ENCODE measurements at places on chromosomes 5 and 9.

DNA sequence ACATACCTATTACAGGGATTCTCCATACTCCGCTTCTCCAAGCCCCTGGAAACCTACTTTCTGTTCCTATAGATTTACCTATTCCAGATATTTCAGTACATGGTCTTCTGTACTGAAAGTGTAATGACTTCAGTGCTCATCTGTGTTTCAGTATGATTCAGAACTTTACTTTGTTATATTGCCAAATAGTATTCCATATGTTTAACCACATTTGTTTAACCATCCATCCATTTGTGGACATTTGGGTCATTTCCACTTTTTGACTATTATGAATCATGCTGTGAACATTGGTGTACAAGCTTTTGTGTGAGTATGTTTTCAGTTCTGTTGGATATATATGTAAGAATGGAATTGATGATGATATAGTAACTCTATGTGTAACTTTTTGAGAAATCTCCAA lies 188.9 kb downstream of the PDZD2 start:
- no peak for DNase-seq

DNA sequence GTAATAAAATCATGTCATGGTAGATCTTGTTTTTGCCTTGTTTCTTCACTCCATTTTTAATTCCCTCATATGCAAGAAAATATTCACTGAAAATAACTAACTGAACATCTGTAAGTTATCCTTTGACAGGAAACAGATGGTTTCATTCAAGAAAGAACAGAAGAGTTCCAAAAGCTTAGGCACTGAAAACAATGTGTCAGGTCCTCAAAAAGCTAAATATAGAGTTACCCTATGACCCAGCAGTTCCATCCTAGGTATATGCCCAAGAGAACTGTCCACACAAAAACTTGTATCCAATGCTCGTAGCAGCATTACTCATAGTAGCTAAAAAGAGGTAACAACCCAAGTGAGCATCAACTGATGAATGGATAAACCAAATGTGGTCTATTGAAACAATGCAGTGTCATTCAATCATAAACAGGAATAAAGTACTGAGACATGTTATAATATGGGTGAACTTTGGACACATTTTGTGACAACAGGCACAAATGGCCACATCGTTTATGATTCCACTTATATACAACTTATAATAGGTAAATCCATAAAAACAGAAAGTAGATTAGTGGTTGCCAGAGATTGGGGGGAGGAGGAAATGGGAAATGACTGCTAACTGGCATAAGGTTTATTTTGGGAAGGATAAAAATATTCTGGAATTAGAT lies 231.0 kb downstream of the FRMD3 start:
- no peak for DNase-seq

GRCh38 chr9:6566409-6567139 lies 79.0 kb downstream of the GLDC start:
- peak; percentile 81 for DNase-seq

GRCh38 chr5:95068289-95068910 lies 216.5 kb downstream of the MCTP1 start:
- peak; percentile 36 for DNase-seq

DNA sequence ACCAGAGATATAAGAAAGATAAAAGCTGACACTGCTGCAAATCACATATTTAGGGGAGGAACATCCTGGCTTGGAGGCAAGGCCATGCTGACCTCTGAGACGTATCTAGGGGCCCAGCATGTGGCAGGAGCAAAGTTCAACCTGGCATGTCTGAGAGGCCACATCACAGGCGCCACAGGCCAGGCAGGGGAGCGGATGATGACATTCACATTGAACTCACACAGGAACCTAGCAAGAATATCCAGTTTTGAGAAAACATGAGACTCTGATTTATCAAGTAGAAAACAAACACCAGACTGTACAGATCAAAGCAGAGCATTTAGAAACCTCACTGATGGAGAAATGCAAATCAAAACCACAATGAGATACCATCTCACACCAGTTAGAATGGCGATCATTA lies 64.2 kb upstream of the STK32A start:
- DNase-seq, result no peak

- no peak for DNase-seq
Measured at GRCh38 chr5:96562614-96563013, 99.6 kb upstream of the CAST start.

DNA sequence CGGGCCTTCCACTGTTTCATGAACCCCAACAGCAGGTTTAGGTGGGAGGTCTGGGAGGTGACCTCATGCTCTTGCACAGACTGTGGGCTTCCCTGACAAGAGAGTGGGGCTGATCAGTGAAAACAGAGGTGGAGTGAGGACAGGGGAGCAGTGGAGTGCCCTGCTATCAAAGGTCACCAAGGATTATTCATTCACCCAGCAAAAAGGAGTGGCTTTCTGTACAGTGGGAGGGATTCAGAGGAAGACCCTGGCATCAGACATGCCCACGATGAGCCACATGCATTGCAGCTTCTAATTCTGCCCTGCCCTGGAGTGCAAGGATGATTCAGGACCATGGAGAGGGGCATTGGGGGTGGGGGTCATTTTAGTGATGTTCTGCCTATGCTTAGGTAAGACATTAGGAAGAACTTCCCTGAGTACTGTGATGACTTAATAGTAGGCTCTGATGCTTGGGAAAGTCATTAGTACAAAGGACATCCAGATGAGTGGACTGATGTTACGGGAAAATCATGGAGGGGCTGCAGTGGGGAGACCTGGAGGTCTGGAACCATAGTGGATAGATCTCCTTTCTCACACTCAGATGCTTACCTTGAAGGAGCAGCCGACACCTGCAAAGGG lies 12.8 kb downstream of the TRAF1 start:
- DNase-seq, result peak; percentile 41

DNA sequence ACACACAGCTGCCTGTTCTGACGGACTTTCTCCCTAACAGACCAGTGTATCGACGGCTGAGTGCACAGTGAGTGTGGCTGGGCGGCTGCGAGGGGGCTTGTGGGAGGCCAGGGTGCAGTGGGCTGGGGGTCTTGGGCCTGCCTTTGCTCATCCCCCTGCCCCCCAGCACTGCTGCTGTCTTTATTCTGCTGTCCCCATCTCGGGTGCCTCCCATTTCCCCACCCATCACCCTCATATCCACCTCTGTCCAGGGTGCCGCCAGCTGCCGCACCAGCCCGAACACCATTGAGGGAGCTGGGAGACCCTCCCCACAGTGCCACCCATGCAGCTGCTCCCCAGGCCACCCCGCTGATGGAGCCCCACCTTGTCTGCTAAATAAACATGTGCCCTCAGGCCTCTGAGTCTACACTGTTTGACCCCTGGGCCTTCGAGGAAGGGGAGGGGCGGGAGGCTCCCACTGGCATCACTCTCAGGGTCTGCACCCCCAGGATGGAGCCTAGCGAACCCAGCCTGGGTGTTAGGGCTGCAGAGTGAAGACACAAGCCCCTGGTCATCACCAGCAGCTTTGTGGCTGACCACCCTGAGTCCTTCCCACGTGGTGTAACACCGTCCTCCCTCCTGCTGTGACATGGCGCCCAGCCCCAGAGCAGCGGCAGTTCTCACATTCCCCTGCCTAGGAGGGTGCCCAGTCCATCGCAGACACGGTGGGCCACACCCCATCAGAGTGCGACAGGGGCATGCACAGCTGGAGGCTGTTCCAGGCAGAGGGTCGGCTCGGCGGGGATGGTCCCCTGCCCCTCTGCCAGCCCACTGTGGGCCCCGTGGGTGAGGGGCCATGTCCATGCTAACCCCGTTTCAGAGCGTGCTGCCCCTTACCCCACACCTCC lies 4.0 kb downstream of the LCN2 start:
- DNase-seq, result no peak

- no peak for DNase-seq
Measured at GRCh38 chr5:133941456-133942196, 26.8 kb downstream of the C5orf15 start.

- no peak for DNase-seq
Measured at GRCh38 chr9:98590101-98590500, 118.6 kb downstream of the GABBR2 start.

DNA sequence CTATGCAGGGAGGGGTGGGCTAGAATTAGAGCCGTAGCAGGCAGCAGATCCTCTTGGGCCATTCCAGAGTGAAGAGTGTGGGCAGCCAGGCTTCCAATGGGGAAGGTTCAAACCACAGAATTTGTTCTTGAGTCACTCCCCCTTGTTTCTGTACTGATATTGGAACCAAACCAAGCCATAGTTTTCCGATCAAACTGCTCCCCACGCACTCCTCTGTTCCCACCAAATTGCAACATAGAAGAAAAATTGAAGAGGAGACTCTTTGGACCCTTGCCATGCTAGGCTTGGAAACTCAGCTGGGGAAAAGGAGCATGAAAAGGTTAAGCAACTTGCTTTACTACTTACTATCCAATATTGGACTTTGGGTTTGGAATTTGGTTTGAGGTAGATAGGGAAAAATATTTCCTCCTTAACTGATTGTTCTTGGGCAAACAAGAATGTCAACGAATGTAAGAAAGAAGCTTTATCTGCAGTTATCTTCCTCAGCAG lies 165.8 kb upstream of the NR3C1 start:
- no peak for DNase-seq

GRCh38 chr9:86230858-86231257 lies 28.6 kb downstream of the C9orf153 start:
- peak; percentile 91 for DNase-seq

All from OCI-M1 (cell line).